ENCODE measurements at places on chromosomes 6 and 20.

GRCh38 chr6:134394905-134395304 is 77.0 kb upstream of the SGK1 start:
- no peak for DNase-seq

DNA sequence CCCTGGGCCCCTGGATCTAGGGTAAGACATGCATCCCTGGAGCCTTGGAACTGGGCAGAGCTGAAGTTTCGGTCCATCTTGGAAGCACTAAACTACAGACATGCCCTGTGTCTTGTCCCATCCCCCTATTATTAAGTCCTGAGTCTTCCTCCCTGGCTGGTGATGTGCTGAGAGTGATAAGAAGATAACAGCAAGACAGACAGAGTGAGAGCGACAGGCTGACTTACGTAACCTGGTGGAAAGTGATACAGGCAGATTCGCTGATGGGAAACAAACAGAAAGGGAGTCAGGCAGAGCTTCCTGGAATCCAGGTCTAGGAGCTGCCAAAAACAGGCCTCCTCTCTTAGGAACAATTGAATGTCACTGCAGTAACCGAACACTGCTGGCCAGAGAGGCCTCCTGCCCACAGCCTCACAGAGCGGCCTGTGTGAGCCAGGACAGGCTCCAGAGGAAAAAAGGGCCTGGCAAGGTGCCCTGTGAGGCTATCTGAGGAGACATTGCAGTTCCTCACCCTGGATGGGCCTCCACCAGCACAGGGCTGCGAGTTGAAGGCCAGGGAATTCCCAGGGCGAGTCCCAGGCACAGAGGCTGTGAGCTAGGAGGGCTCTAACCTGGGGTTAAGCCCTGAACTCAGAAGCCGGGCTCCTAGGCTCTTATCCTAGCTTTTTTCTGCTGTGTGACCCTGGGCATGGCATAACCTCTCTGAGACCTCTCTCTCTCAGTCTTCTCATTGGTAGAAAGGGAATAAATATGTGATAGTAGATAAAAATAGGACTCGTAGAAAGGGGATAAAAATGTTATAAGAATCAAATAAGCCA is 34.2 kb upstream of the B4GALT5 start:
- DNase-seq = no peak

DNA sequence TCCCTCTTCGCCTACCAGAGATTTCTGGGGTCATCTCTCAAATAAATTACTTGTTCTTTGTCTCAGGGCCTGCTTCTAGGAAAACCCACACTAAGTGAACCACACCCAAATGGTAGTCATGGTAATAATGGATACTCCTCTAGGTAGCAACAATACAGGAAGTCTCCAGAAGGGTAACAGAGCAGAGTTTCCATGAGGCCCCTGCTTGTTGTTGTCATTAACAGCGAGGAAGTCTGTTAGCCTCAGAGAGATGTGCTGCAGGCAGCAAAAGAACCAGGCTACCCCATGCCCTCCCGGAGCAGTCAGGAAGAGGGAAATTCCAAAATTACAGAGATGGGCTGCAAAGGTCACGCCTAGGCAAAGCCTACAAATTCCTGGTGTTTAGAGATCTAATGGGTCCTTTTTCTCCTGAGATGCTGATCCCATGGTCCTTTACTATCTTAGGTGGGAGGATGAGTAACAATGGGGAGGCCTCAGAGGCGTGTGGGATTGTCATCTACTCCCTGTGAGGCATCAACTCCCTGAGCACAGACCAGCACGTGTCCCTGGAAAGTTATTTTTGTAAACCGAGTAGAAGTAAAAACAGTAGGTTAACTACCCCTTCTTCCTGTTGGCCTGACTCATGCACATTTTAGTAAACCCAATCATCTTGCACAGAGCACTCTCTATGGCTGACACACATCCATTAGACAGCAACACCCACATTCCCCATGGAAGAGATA is 10.1 kb downstream of the ISM1 start:
- no peak for DNase-seq

- DNase-seq = no peak
Observed at GRCh38 chr6:168603234-168603633, 162.2 kb downstream of the SMOC2 start.

All from stimulated activated CD4-positive, alpha-beta T cell treated with anti-CD3 and anti-CD28 coated beads, Interleukin-1b, Interleukin-23, amount 100 ng/mL, for 4 hours (primary cell).